ENCODE measurements at places on chromosomes 16 and 17. TPM values are rescaled to one million over a fixed set of nuclear protein-coding genes. Genes with fewer than 3 reads are reported as not detected.

Gene PRKCA
- 126 TPM for total RNA-seq

Gene ERBB2
- 8.2 TPM for total RNA-seq

Gene KRT32
- not detected for total RNA-seq

Gene ADCY7
- 97.1 TPM for total RNA-seq

Gene RHOT1
- total RNA-seq = 24.2 TPM

Gene LRRC37A
- total RNA-seq = 1.5 TPM

Gene SSTR5
- total RNA-seq = not detected

Gene TSPOAP1
- 55.3 TPM for total RNA-seq

Gene ATAD5
- 34.4 TPM for total RNA-seq

Gene OR4D1
- total RNA-seq = 0.34 TPM

Gene STXBP4
- total RNA-seq = 6.3 TPM

Gene CCL8
- total RNA-seq = not detected

Gene KCNG4
- total RNA-seq = not detected

Gene GPR179
- total RNA-seq = 0.60 TPM

Gene KRTAP3-1
- not detected for total RNA-seq

Gene LGALS9B
- not detected for total RNA-seq

Gene KLHL10
- total RNA-seq = not detected

Gene SHCBP1
- 37.1 TPM for total RNA-seq

Gene C17orf75
- total RNA-seq = 40.0 TPM

Gene ARL5C
- total RNA-seq = 0.16 TPM

Gene DPEP3
- total RNA-seq = 0.16 TPM

Gene SKA2
- total RNA-seq = 62.7 TPM

Gene PDP2
- total RNA-seq = 31.8 TPM

Gene TOB1
- total RNA-seq = 68.9 TPM

Gene NQO1
- total RNA-seq = 12.8 TPM

Gene DNAH3
- 0.02 TPM for total RNA-seq

Gene EPX
- total RNA-seq = not detected

Gene MGAT5B
- 1.4 TPM for total RNA-seq

Gene DHRS7C
- not detected for total RNA-seq

Gene TEPSIN
- total RNA-seq = 55.0 TPM

All from activated T-cell treated with anti-CD3 and anti-CD28 coated beads, Interleukin-2, amount 50 U/mL, for 72 hours (primary cell).